CD4-positive, alpha-beta T cell treated with Interleukin-15 for 1 hour (primary cell): ENCODE measurements at places on chromosomes 3 and 15.
A peak's percentile ranks its signal among the peaks of the same experiment; 100 is the strongest.

GRCh38 chr3:21509731-21510470, 241.1 kb downstream of the ZNF385D start:
- DNase-seq, result no peak

- no peak for DNase-seq
These were observed 62.9 kb downstream of the RPLP1 start for GRCh38 chr15:69515508-69515907.

- DNase-seq, result no peak
These were observed 7.2 kb upstream of the AQR start for GRCh38 chr15:34976743-34977142.

GRCh38 chr3:13132731-13133410, 59.6 kb upstream of the IQSEC1 start:
- peak; percentile 4 for DNase-seq

DNA sequence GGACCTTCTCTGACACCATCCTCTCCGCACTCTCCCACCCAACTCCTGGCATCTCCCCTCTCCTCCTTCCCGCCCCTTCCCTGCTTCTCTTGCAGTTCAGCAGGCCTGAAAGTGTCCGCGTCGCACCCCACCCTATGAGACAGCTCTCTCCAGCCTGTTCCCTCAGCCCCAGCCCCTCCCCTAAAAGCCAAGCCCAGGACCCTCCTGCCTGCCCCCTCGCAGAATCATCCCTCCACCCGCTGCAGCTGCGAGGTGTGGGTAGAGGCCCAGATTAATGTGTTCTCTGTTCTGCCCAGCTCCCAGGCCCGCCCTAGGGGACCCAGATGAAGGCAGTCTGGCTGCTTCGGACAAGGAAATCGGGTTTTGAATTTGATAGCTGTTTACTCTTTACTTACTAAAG, 410 bp downstream of the PRR23E start:
- DNase-seq, result no peak

- DNase-seq, result no peak
These were observed 4.8 kb downstream of the CSRNP1 start for GRCh38 chr3:39148435-39149058.

- no peak for DNase-seq
These were observed 243.8 kb upstream of the TLE3 start for GRCh38 chr15:70341566-70341965.

DNA sequence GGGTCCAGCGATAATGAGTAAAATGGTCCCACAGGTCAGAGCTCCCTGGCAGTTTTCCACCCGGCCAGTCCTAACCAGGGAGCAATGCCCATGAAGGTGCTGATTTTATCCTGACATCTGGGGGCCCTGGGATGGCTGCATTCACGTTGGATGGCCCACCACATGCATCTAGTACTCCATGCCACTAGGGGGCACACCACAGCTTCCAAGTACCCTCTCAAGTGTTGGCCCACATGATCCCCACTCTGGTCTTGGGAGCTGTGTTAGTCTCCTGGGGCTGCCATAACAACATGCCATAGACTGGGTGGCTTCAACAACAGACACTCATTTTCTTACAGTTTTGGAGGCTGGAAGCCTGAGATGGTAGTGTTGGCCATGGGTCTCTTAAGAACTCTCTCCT, 225.5 kb downstream of the SLCO3A1 start:
- no peak for DNase-seq

GRCh38 chr3:133208184-133208583, 170.0 kb downstream of the TMEM108 start:
- DNase-seq, result no peak

- DNase-seq, result no peak
These were observed 2.0 kb upstream of the CEMIP start for GRCh38 chr15:80777137-80777536.

DNA sequence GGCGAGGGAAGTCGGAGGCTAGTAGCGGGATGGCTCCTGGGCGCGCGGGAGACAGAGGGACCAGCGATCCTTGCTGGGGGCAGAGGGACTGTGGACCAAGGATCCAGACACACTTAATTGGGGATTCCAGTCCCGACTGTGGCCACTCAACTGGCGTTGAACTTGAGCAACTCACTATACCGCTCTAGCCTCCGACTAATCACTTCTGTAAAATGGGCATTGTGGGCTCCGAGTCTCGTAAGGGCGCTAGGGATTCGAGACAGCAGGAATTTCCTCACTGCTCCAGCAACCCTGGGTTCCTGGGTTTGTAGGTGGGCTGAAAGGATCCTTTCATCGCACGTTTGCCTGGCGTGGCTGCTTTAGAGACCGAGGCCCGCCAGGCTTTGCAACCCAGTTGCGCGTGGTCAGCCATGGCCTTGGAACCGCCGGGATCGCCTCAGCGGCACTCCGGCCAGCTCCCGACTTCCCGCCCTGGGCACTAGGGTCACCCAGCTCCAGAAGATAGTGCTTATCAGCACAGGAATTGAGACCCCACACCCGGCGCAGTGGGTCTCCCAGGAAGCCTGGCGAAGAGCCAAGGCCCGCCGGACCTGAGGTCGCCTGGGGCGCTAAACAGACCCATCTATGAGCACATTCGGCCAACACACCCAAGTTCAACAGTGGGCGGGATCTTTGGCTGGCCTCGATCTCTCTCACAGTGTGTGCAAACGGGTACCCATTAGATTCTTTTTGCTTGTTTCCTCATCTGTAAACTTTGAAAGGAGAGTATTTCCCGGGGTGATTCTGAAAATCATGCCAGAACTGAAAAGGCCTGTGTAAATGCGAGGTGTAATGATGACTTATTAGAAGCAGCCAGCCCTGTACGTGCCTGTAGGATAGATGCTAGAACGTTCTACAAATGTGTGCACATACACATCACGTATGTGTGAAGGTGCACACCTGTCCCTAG, 9.9 kb downstream of the FOXL2 start:
- no peak for DNase-seq

DNA sequence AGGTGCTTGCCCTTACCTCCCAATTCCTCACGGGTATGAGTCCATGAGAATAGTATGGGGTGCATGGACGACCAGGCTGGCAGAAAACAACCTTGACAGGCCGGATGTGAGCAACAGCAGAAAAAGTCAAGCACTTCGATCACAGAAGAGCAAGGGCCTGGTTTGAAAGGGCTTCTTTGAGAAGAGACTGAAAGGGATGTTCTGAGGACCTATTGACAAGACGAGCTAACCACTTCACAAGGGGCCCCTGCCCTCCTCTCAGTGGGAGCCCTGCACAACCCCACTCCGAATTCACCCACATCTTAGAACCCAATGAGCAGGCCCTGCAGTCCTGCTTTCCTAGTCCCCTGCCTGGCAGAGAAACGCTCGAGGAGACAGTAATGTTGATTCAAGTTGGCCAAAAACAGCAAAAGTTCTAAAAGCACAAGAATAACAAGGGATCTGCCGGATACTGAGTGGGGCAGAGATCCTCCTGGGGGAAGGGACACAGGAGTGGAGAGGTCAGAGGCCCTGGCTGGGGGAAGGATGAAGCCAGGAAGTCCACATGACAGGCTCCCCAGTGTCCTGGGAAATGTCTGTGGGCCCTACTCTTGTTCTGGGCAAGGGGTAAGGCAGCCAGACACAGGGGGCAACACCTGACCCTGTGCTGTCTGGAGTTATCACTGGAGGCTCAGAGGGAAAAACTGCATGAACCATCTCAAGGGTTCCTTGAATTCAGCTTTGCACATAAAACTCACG, 14.8 kb upstream of the CX3CR1 start:
- no peak for DNase-seq

- DNase-seq, result no peak
These were observed 118.4 kb upstream of the ROBO1 start for GRCh38 chr3:79886204-79886603.

DNA sequence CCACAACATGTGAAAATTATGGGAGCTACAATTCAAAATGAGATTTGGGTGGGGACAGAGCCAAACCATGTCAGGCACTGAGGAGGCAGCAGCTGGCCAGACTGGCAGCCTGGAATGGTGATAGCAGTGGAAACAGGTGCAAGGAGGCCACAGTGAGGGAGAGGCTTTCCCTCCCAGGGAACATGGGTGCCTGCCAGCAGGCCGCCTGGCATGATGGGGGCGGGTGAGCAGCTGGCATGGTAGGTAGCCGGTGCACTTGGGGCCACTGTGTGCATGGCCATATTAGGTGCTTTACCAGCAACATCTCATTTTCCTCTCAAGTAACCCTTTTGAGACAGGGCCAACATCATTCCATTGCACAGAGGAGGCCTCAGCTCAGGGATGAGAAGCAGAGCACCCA, 18.3 kb upstream of the MRPS22 start:
- no peak for DNase-seq

GRCh38 chr3:124202754-124203153, 210.8 kb upstream of the ROPN1 start:
- DNase-seq, result no peak

- no peak for DNase-seq
These were observed 70.1 kb downstream of the ST8SIA2 start for GRCh38 chr15:92463826-92464225.

DNA sequence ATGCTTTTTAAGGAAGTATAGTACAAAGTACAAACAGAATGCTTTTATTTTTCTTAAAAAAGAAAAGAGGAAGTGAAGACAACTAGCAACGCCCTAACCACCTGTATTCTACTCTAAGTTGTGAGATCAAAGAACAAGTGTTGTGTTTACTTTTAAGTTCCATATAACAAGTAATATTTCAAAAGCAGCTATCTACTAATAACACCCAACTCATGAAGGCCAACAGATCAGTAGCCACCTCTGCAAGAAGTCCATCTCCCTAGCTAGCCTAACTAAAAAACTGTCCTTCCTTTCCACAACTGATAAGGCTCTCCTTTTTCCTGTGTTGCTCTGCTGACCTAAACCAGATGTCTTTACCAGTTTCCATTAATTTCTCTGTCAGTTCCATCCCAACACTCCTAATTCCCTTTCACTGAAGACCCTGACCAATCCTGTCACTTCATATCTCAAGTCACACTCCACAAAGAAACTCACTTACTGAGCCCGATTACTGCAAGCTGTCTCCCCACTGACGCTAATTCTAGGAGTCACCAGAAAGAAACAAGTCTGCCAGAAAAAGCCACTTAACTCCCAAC, 26.9 kb downstream of the PHC3 start:
- no peak for DNase-seq

GRCh38 chr3:40908612-40909011, 290.7 kb upstream of the CTNNB1 start:
- no peak for DNase-seq

- no peak for DNase-seq
These were observed 27.9 kb upstream of the ACP3 start for GRCh38 chr3:132289316-132289715.

DNA sequence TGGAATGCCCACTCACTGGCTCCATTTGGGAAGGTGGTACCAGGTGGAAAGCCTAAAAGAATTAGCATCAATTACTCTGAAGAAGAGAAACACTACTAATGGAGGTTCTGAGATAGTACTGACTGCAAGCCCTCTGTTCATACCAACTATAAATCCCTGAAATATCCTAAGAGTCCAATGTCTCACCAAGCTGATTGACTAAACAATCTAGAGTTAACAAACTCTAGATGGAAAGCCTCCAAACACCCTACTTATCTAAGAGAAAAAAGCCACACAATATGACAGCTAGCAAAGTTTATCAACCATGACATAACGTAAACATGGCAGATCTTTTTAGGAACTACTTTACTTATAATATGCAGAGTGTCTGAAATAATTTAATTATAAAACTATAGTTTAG, 59.2 kb downstream of the GPR176 start:
- DNase-seq, result no peak

- DNase-seq, result no peak
These were observed 282.8 kb downstream of the CTNNB1 start for GRCh38 chr3:41482134-41482533.

GRCh38 chr15:81161851-81162250, 27.8 kb downstream of the CFAP161 start:
- DNase-seq, result no peak

DNA sequence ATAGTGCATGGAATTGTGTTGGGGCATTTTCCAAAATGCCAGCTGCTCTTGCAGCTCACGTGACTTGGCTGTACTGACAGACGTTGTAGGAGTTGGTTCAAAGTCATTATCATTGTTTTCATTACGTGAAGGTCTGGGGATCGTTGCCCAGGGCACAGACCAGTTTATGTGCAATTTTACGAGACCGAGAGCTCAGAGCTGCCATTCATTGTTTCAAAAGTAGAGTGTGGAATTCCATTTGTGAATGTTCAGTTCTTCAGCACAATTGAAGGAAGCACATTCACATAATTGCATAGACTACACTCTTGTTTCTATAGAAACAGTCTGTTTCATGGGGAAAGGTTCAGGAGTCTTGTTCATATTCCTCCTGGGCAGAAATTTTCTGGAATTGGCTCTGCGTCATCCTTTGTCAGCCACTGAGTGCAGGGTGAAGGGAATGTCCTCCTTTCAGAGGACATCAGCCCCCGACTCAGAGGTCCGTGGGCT, 54.5 kb downstream of the GABRG3 start:
- DNase-seq, result no peak

- peak; percentile 77 for DNase-seq
These were observed 39.3 kb downstream of the KLHL6 start for GRCh38 chr3:183515968-183516851.

DNA sequence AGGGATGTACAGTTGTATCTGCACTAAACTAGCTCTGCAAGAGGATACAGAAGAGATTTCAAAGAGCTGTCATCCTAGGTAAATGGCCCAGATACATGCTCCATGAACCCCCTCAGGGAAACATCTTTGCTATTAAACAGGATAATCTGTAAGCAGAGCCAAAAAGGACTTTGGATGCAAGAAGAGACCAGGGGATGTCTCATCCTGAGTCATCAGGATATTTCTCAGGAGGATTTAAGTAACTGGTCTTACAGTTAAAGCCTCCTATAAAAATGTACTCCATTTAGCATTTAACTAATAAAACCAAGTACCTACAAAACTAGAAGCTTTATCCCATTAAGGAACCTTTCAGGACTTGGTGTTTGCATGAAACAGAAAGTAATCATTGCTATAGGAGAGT, 48.2 kb upstream of the PHLDB2 start:
- no peak for DNase-seq
